ENCODE measurements at places on chromosomes 2 and 18.

DNA sequence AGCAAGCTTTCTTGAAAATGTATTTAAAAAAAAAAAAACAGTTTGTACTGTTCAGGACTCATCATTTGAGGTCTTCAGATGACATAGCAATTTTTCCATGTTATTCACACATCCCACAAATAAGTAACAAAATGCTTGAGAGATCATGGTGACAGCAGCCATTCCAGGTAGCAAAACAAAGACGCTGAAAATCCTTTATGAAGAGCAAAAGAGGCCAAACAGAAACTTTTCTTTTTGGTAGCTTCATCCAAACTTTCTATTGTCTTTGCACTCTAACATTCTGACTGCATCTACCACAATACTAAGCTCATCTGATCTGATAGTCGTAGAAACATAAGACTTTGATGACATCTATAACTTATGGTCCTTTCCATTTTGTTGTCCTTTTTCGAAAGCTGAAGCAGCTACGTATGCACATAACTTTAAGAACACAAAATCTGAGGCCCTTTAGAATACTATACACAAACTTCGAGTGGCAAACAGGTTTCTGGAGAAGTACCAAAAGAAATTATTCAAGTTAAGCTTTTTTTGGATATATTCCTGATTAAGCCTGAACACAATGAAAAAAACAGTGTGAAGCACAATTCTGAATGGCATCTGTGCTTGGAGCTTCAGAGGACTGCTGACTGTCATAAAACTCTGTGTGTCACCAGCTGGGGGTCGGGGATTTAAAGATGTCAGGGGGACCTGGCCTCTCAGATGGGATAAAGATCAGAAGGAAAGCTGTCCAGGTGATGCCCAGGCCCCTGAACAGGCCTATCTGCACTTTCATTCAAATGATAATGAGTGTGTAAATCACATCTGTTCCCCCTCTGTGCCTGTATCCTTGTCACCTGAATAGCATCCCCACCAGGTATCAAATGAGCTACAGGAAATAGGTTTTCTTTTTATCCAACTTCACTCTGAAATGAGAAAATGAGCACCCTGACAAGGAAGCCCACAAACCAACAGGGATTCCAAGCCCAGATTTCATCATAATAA lies 75.8 kb downstream of the ZEB2 start:
- DNase-seq: no peak

DNA sequence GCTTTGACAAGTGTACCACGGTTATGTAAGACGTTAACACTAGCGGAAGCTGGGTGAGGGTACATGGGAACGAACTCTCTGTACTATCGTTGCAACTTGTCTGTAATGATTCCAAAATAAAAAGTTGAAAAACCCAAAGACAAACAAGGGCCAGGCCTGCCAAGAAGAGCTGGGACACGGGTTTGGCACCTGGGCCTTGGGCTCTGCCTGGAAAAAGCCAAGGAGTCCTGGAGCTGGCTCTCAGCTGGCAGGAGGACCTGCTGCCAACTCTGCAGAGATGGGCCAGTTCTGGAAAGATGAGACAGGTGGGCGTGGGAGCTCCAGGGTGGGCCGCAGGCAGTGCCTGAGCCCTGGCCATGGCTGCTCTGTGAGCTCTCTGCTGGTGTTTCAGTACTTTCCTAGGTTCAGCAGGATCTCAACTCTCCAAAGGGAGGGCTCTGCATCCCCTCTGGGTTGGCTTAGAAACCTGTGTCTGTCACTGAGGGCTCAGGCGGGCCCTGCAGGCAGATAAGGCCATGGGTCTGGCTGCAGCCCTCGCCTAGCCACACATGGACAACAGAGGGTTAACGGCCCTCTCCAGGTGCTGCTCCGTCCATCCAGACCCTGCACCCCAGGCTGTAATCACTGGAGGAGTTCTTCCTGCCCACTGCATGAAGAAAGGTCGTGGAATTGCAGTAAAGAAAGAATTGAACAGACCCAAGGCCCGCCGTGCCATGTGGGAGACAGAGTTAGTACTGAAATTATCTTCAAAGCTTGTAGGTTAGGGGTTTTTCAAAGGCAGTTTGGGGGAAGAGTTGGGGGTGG lies 89.9 kb downstream of the RHOB start:
- no peak for DNase-seq

DNA sequence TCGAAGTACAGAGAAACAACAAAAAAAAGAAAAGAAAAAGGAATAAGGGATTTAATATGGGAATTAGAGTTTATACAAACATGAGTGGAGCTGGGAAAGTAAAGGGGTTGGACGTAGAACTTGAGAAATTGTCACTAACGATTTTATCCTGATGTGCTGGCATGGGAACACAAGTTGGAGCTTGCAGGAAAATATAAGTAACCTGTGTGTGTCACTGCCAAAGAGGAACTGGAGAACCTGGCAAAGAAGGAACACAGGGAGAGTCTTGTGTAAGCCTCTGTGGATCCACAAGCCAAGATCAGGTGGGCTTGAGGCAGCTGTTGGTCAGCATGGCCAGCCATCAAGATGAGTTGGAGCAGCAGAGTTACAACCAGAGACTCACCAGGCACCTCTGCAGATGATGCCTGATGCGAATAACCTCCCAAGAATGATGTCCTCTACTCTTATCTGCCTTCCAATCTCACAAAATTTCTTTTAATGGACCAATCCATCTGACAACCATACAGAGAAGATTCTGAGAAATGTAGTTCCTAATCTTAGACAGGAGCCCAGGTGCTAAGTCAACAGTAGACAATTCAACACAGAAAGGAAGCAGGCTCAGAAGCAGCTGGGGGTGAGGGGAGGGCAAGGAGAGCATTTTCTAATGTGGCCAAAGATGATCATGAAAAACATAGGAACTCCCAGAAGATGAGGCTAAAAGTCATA lies 77.0 kb upstream of the SPOPL start:
- peak; percentile 92 for DNase-seq

DNA sequence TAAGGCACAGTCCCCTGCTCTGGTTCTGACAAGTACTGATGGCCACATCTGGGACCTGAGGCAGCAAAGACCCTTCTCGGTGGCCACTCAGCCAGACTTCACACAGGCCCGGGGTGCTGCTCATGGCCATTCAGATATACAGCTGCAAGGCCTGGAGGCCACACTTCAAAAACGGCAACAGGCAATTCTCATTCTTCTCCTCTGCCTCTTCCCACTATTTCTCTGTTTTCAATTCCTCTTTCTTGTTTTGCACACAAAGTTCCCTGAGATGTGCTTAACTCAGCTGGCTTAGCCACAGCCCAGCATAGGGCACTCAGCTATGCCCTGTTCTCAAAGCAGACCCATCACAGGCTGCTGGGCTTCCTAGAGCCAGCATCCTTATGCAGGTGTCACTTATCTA lies 29.9 kb downstream of the PTPN18 start:
- no peak for DNase-seq

GRCh38 chr2:195312662-195313061 lies 344.4 kb upstream of the SLC39A10 start:
- DNase-seq: no peak

DNA sequence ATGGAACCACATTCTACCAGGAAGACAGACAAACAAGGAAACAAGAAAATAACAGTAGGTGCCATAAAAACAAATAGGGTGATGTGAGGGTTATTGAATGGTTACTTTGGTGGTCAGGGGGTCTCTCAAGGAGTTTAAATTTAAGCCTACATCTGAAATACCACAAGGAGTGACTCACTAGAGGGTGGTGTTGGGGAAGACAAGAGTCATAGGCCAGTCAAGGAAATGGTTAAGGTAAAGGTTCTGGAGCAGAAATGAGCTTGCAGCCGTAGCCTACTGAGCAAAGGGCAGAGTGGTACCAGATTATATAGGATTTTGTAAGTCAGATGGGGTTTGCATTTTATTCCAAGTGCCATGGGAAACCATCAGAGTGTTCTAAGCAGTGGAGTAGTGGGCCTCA lies 135.6 kb upstream of the DAPL1 start:
- DNase-seq: peak; percentile 18

GRCh38 chr18:52409727-52410126 lies 69.7 kb downstream of the DCC start:
- DNase-seq: peak; percentile 8

DNA sequence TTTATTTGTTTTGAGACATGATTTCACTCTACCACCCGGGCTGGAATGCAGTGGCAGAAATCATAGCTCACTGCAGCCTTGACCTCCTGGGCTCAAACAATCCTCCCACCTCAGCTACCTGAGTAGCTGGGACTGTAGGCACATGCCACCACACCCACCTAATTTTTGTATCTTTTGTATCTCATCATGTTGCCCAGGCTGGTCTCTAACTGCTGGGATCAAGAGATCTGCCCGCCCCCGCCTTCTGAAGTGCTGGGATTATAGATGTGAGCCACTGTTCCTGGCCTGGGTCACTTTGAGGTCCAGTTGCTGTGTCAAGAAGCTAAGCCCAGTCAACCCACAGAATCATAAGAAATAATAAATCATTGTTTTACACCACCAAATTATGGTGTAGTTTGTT lies 38.4 kb downstream of the TSN start:
- no peak for DNase-seq

- DNase-seq: peak; percentile 7
Observed at GRCh38 chr18:38981389-38981788, 1415.8 kb upstream of the CELF4 start.

GRCh38 chr18:14925281-14925709 lies 177.3 kb downstream of the ANKRD30B start:
- no peak for DNase-seq

DNA sequence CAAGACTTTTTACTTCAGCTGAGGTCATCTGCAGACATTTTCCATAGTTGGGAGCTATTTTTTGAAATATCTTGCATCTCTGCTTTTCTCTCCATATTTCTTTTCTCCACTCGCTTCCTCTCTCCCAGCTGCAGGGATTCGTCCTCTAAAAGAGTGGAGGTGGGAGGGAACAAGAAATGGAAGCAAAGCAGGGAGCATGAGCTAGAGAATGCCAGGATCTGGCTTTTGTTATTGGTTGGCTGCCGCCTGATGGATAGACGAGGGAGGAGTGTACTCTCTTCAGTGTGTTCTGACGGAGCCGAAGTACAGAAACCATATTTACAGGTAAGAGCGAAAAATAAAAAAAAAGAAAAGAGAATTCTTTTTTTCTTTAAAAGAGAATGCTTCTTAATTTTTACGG lies at the start of gene CSRNP3:
Gene CSRNP3, plus strand, starts transcription at position 282 of the 400 bp plus-strand sequence. CDS start 125,368 bp downstream, outside the sequence.
- DNase-seq: peak; percentile 87

DNA sequence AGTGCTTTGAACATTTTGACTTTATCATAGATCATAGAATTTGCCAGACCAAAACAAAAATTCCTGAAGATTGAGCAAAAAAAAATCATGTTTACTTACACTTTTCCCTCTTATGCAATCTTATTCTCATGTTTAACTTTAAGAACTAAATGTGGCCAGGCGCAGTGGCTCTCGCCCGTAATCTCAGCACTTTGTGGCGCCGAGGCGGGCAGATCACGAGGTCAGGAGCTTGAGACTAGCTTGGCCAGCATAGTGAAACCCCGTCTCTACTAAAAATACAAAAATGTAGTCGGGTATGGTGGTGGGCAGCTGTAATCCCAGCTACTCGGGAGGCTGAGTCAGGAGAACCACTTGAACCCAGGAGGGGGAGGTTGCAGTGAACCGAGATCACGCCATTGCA lies 227.9 kb upstream of the KYNU start:
- DNase-seq: no peak

DNA sequence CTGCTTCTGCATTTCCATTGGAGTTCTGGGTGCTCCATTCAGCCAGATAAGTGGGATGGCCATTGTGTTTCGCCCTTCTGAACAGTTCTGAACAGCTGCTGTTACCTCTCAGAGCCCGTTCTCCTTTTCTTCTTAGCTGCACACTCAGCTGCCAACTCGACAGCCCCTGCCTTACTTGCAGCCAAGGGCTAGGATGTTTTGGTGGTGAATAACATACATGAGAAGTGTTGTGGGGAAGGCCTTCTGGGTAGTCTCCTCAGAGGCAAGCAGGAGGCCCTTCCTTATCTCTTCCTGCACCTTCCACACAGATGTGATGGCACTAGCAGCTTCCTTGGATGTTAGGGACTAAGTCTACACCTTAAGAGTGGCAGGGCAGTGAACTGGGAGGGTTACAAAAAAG lies 138.4 kb upstream of the NOSTRIN start:
- DNase-seq: no peak

DNA sequence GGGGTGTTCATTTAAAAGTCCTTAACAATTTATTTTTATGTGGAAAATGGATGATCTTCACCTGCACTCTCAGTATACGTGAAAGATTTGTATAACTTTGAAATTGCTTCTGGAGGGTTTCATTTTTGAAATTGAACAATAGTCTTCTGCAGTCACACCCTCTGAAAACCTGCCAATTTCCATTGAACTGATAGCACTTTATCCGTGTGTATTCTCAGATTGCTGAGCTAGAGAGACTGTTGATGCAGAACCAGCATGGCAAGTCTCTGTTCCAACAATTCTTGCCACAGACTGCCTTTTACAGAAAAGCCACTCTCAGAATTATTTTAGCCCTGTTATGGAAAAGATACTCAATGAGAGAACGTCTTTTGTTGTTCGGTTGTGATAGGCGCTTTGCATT lies 6.6 kb upstream of the GULP1 start:
- no peak for DNase-seq

- DNase-seq: no peak
Observed at GRCh38 chr2:196448407-196449079, 191.0 kb upstream of the CCDC150 start.

- no peak for DNase-seq
Observed at GRCh38 chr18:2994020-2994589, 18.8 kb downstream of the LPIN2 start.

GRCh38 chr2:68156419-68156818 lies 1.3 kb upstream of the PNO1 start:
- DNase-seq: no peak

- DNase-seq: no peak
Observed at GRCh38 chr2:166727095-166727494, 161.2 kb upstream of the XIRP2 start.

GRCh38 chr2:230447455-230448451 lies 31.8 kb downstream of the SP100 start:
- DNase-seq: no peak

Data from bronchial epithelial cell (primary cell).